ENCODE measurements at places on chromosomes 11 and 22.
A peak's percentile ranks its signal among the peaks of the same experiment; 100 is the strongest.

DNA sequence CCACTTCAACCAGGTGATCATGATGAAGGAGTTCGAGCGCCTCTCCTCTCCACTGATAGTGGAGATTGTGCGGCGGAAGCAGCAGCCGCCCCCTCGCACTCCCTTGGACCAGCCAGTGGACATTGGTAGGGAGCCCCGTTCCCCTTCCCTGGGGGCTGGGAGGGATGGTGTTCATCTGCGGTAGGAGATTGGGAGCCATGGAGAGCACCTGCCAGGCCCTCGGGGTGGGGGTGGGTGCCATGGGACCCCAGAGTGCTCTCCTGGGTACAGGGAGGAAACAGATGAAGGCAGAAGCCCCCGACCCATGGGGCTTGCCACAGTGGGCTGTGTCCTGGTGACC lies 7.0 kb downstream of the THAP7 start:
- no peak for DNase-seq

DNA sequence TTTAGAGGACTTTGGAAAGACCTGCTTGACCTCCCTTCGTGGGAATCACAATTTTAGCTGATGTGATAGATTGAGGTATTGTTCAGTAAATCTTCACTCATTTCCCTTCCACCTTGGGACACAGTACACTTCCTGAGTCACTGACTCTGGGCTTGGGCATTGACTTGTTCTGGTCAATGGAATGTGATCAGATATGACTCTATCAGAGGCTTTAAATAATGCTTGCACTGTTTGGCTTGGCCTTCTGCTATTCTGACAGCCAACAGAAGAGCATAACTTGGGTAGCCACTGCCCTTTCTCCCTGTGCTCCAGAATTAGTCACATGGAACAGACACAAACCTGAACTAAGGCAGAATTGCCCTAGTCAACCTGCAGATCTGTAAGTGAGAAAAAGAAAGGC lies 12.5 kb downstream of the PRR5L start:
- DNase-seq: no peak

GRCh38 chr11:95867105-95867504 lies 56.8 kb downstream of the MTMR2 start:
- DNase-seq: no peak

DNA sequence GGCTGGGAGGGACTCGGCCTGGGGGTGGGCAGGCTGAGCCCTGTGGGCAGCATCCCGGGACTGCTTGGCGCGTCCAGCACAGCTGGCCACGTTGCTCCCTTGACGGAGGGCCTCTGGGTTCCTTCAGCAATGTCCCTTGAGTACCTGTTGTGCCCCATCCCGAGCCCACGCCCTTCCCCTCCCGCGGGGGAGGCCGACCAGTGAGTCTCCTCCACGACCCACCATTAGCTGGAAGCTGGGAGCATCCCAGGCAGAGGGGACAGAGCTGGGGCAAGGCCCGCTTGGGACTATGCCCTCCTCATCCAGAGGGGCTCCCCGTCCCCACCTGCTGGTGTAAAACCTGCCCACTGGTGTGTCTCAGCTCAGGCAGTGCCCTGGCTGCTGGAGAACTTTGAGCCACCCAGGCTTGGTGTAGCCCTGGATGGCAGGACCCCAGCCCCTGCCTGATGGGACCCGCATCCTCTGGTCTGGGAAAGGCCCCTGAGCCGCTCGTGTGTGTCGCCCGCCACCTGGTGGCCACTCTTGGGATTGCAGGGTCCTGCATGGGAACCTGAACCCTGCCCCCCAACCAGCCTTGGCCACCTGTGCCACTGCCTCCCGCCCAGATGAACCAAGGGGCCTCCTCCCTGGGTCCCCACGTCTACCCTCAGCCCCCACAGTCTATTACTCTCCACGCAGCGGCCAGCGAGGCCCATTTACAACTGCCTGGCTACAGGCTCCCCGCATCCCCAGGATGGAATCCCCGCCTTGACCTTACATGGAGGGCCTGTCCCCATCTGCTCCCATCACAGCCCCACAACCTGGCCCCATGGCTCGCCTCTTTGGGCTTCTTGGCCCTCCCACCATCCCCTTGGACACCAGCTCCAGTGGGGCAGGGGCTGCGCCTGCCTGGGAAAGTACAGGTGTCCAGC lies 16.6 kb upstream of the ARHGAP8 start:
- DNase-seq: peak; percentile 45

GRCh38 chr11:105032495-105032894 lies 2.4 kb downstream of the CASP1 start:
- no peak for DNase-seq

GRCh38 chr11:44627911-44628729 lies 62.7 kb downstream of the CD82 start:
- no peak for DNase-seq

DNA sequence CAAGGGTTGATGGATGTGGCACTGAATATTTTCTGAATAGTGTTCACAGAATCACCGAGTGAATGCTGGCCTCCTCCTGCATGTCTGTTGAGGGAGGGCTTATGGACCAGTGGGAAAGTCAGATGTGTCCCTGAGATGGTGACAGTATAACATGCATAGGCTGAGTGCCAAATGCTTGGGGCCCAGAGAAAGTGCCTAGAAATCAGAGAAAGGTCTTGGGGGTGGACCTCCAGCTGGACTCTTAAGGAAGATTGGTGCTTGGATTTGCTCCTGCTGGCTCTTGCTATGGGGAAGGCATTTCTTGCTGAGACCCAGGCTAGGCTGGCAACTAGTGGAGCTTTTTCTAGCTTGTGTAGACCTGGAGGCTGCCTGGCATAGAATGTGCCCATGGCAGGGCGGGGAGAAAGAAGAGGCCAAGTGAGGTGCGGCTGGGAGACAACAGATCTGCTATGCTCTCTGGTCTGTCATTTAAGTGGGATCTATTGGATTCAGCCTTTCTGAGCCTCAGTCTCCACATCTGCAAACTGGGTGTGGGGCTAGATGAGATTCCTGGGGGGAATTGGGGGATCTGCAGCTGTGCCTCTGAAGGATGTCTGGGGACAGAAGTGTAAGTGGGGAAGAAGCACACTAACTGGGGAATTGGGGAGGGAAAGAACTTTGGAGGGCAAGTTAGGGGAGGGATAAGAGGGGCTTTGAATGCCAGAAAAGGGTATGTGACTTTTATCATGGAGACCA lies 27.4 kb downstream of the ZNRF3 start:
- no peak for DNase-seq

DNA sequence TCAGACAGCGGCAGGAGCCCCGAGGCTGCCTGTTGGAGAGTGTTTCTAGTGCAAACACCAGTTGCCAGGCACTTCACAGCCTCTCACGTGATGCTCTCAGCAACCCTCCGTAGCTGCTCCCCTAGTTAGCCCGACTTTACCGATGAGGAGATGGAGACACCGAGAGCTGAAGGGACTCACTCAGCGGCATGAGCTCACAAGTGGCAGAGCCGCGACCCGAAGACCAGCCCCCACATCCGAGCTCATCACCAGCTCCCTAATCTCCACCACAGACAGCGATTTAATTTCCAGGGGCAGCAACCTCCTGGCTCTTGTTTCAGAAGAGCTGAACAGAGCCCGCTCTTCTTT lies 28.7 kb upstream of the RTL6 start:
- DNase-seq: no peak

DNA sequence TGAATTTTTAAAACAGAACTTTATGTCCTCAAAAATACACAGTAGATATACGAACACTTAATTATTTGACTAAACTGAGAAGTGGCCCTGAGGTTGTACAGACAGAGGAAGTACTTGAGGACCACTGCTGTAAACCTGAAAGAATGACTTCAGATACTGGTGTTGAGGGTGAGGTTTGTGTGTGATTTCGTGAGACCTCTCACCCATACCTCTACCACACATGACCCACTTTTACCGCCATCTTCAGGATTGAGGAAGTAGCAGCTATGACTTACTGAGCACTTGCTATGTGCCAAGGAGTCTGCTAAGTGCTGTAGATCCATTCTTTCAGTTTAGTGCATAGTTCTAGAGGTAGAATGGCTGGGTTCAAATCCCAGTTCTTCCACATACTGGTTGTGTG lies 21.9 kb downstream of the MMP13 start:
- no peak for DNase-seq

GRCh38 chr11:73980001-73980961 lies 2.4 kb downstream of the UCP2 start:
- DNase-seq: no peak

- DNase-seq: peak; percentile 29
Measured at GRCh38 chr22:33853200-33854097, 66.8 kb downstream of the LARGE1 start.

DNA sequence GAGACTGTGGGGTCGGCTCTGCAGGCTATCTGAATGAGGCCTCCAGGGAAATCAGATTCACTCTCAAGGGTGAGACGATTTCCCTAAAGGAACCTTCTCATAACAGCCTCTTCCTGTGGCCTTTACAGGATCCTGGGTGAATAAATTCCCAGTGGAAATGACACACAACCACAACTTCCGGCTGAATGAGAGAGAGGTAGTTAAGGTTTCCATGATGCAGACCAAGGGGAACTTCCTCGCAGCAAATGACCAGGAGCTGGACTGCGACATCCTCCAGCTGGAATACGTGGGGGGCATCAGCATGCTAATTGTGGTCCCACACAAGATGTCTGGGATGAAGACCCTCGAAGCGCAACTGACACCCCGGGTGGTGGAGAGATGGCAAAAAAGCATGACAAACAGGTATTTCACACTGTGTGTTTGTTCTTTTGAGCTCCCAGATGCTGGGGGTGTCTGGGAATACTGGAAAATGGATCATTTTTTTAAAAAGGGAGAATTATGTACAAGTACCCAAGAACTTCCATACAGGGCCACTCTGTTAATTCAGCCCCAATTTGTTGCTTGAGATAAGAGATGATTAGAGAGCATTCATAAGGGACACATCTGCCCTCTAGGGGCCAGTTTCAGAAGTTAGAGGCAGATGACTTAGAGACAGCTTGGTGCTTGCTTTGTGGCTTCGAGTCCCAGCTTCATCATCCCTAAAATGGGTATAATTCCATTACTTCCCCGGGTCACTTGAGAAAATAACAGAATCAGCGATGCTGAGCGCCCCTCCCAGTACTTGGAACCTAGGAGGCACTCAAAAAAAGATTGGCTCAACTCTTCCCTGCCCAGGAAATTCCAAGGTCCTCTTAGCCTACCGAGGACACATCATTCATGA lies 10.2 kb downstream of the SERPIND1 start:
- DNase-seq: peak; percentile 57

- DNase-seq: no peak
Measured at GRCh38 chr11:73215191-73216134, 2.6 kb upstream of the P2RY2 start.

- DNase-seq: no peak
Measured at GRCh38 chr11:106447631-106448191, 370.2 kb downstream of the AASDHPPT start.

- DNase-seq: no peak
Measured at GRCh38 chr22:39309364-39309861, 10.0 kb downstream of the RPL3 start.

DNA sequence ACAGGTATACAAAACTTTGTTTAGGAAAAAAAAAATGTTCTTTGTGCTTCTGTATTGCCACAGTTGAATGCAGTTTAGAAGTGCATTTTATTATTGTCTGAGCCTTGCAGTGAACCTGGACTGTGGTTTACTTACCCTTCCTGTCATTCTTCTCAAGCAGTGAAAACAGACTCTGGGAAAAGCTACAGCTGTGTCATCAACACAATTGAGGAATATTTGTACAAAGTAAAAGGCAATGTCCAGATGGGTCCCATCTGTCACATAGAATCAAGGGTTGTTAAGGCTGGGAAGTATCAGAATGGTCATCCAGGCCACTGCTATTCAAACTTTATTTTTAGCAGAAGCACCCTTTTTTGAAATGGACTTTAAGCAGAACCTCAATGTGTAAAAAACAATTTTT lies 73.3 kb downstream of the TRIM44 start:
- DNase-seq: no peak

DNA sequence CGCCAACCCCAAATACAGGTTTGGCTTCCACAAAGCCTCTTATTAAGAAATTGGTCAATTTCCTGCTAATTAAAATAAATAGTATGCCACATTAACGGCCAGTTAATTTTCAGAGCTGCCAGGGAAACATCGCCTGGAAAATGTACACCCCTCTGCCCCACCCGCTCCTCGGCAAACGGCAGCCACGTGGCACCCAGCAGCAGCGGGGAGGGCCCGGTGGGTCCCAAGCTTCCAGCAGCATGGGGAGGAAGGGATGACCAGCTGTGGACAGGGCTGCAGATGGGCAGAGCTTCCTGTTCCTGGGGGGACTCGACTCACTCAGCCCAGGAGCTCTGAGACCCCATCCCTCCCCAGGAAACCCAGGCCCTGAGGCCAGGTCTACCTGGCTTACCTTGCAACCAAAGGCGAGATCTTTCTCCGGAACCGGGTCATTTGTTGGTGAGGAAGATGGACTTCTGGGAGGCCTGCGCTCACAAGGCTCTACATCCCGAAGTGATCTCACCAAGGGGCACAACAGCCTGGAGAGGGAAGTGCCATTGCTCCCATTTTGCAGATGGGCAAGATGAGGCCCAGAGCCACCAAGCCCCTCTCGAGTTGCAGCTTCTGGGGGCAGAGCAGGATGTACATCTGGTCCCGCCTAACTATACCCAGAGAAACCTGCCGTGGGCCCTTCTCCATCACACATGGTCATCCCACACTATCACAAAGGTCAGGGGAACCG lies 68.3 kb downstream of the IGLL1 start:
- DNase-seq: no peak

DNA sequence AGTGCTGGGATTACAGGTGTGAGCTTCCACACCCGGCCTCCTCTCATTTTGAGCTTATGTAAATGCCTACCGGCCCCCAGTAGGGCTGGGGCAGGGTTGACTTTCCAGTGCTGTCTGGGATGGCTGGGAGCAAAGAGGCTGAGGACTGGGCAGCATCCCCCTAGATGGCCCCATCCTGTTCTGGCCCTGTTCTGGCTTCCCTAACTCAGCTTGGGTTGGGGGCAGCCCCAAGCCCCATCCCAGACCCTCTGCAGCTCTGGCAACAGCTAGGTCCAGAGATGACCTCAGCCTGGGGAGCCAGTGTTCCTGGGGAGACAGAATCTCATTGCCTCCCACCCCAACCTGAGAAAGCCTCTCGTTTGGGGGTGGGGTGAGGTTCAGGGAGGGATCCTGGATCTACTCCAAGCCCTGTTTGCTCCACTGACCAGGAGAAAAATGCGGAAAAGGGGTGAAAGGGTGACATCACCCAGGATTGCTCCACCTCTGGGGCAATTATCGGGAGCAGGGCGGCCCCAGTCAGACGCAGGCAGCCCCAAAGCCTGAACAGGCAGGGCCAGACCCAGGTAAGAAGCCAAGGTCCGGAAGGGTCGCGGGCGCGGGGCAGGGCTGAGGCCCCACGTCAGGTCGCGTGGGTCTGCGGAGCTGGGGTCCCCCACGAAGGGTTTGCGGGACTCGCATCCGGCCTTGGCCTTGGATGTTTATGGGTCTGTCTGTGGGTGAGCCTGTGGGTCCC lies at the start of gene PNPLA2:
TSS of gene PNPLA2 (plus strand) at position 519 of the 733 bp plus-strand sequence. CDS start 805 bp downstream, outside the sequence.
- no peak for DNase-seq
